ENCODE measurements at places on chromosomes 6 and 20. TPM values are rescaled to one million over a fixed set of nuclear protein-coding genes. Genes with fewer than 3 reads are reported as not detected.

Gene POM121L2
- total RNA-seq, result not detected

Gene ZBTB46
- total RNA-seq, result 7.2 TPM

DNA sequence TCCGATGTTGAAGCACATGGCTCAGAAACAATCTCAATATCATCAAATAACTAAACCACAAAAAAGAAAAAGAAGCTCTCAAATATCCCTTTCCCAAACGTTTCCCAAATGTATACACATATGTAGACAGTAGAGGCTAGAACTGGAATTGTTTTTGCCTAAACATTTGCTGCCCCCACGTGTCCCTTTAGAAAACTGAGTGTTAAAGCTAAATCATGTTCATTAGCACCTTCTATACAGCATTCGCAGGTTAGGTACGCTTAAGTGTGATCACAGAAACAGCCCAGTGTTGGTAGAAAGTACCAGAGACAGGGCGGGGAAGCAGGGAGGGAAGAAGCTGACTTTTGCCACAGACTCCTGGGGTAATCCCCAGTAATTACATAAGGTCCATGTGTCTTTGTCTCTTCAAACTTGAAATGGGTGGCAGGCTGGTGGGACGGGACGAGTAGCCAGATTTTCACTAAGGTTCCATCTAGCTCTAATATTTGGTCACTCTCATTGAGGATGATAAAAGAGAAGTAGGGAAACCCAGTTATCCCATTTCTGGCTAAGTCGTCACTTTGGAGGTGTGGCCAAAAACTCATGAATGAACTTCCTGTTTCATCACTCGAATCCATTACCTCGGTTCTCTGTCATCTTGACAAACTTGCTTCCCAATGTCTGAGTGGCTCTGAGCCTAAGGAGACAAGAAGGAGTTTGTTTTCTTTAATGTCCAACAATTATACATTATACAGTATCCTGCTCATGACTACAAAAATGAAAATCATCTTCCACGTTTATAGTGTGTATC is 15.0 kb upstream of the TFAP2A start:
- DNase-seq, result no peak

GRCh38 chr20:37943501-37944455 is 40.9 kb downstream of the VSTM2L start:
- no peak for DNase-seq

Gene NHLRC1
- 2.2 TPM for total RNA-seq

Gene PRDM13
- total RNA-seq, result not detected

DNA sequence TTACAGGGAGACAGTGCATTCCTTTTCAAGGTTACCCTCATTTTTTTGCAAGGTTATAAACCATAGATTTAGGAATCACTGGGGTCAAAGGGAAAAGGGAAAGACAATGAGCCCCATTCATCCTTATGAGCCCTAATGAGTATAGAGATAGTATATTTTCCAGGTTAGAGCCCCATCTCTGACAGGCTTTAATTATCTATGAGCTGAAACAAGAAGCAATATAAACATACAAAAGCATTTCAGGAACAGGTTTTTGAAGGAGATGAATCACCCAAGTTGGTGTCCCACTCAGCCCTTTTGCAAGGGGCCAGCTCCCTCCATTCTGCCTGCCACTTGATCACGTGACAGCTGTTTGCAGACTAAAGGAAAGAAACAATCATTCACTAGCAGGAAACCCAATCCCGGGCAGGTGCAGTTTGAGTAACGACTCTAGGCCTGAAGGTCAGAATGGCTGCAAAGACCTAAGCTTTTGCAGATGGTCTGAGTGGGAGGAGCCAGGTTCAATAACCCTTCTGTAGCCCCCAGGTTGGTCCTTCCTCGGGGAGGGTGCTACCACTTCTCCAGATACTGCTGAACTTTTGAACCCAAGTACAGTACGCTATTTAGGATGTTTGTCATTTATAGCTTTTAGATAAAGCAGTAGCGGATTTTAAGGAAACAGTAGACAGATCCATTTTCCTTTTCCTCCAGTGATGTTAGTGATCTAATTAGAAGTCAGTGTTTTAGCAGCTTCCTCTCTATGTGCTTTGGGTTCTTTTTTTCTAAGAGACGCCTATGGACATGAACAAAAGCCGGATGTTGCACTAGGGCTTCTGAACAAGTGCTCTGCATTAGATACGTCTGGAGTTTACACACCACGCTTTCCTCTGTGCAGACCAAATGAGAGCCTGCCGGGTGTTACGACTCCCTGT is 253.2 kb downstream of the SOX4 start:
- peak; percentile 85 for DNase-seq

Data from pulmonary artery endothelial cell (primary cell).